ENCODE measurements at places on chromosomes 12 and 14.

DNA sequence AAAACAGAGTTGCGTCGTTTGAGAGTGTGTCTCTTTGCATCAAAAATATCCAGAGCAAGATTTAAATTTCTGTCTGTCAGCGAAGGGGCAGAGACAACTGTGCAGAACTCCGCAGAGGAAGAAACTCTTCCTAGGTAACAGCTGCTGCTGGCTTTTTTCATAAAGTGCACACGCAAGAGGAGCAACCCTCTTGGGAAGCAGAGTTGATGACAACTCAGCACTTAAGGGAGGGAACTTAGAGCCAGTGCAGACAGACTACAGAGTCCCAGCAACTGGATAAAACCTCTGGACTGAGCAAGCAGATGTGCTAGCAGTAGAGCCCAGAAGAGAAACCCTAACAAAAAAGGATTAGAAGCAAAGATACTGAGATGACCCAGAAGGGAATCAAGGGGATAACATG is 337.1 kb downstream of the PCNX1 start:
- DNase-seq = no peak

DNA sequence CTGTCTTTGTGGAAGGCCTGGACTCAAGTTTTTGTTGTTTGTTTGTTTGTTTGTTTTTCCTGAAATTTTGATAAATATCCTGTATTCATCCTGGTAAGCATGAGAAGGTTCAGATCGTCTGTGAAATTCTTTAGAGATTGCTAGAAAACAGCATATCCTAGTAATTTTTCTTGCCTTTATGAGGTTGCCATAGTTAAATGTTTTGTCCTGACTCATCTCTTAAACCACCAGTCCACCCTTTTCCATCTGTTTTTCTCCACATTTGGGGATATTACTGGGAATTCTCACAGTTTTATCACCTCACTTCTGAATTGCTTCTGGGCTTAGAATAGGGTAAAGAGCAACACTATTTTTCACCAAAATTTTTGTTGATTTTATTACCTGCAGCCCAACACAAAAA is 248.3 kb downstream of the FBXL14 start:
- no peak for DNase-seq

DNA sequence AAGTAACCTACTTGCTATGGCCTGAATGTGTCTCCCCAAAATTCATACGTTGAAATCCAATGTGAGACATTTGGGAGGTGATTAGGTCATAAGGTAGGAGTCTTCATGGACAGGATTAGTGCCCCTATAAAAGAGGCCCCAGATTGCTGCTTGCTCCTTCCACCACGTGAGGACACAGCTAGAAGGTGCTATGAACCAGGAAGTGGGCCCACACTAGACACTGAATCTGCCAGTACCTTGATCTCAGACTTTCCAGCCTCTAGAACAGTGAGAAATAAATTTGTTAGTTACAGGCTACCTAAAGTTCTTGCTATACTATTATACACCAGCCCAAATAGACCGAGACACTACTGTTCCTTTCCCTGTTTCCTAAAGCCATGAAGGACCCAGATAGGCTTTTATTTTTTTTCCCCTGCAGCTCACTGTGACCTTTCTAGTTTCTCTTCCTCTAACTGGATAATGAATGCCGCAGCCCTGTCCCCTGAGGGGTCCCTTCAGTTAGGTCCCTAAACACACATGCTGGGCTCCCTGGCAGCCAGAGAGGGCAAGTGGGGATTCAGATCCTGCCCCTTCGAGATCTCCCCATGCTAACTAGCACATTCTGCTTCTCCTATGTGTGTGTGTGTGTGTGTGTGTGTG is 19.3 kb downstream of the SLC25A3 start:
- DNase-seq = no peak

DNA sequence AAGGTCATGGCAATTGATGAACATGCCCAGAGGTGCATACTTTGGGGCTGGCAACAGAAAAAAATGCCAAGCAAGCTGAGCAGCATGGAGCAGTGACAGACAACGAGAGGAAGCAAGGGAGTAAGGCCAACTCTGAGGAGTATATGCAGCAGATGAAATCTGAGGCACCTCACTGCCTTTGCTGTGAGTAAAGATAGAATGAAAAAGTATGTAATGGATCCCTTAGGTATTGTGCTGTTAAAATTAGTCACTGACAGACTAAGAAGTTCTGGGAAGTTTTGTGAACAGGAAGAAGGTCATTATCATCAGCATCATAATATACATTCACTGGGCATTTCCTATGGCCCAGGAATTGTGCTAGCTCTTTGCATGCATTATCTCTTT is 269.9 kb downstream of the DUSP6 start:
- DNase-seq = no peak

DNA sequence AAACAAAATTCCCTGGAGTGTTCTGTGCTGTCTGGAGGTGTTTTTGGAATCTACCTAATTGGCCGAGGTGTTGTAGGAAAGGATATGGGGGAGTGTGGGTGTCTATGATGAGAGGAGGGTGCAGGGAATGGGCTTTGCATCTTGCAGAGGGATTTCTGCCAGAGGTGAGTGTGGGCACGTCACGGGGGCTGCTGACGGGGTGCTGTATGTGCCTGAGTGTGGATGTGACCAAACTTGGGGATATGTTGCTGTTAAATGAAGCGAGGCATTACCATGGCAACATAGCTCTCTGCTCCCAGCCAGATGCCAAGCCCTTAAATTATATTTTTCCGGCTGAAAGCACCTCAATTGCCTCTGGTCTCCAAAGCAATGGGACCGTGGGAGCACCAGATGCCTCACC is 44.3 kb upstream of the SPTLC2 start:
- DNase-seq = no peak

- DNase-seq = no peak
Measured at GRCh38 chr12:40697566-40698259, 5.5 kb downstream of the CNTN1 start.

DNA sequence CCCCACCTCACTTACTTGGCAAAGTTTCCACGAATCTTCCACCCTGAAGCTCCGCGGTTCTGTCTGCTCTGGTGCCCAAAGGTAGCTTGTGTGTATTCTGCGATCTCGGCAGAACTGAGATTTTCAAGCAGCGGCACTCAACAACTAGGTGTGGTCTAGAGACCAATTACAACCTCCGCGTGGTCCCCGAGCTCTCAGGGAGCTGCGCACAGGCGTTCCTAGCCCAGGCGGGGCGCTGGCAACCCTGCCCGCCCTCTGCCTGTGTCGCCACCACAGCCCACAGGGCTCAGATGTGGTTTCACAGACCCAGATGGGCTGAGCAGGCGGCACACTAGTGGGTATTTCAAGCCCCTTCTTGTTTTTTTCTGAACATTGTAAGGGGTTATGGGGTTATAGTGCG is 1.5 kb upstream of the DIABLO start:
- DNase-seq = no peak

- no peak for DNase-seq
Measured at GRCh38 chr12:13336216-13336615, 139.7 kb downstream of the EMP1 start.

DNA sequence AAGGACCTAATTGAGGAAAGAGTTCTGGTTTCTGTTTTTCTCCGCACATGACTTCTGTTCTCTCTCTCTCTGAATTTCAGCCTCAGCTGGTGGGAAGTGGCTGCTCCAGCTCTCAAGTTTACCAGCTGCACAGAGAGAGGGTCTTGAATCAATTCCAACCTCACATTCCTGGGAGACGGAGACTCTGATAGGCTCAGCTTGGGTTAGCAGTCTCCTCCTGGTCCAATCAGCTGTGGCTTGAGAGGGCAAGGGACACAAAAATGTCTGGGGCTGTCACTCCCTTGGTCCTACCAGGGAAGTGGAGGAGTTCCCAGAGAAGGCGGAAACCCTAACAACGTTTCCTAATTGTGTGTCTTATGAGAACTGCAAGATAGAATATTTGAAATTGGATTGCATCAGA is 7.0 kb downstream of the CCDC63 start:
- DNase-seq = no peak

- DNase-seq = no peak
Measured at GRCh38 chr12:8667270-8667669, 4.6 kb upstream of the MFAP5 start.

- peak; percentile 15 for DNase-seq
Measured at GRCh38 chr14:89748004-89748403, 206.5 kb downstream of the EFCAB11 start.

- no peak for DNase-seq
Measured at GRCh38 chr14:63964113-63964512, 111.3 kb downstream of the SYNE2 start.

- DNase-seq = no peak
Measured at GRCh38 chr12:80777587-80777986, 60.9 kb downstream of the MYF5 start.

- DNase-seq = no peak
Measured at GRCh38 chr14:72524295-72524629, 369.6 kb downstream of the DPF3 start.

- DNase-seq = no peak
Measured at GRCh38 chr12:46152456-46152855, 116.4 kb downstream of the SLC38A1 start.

DNA sequence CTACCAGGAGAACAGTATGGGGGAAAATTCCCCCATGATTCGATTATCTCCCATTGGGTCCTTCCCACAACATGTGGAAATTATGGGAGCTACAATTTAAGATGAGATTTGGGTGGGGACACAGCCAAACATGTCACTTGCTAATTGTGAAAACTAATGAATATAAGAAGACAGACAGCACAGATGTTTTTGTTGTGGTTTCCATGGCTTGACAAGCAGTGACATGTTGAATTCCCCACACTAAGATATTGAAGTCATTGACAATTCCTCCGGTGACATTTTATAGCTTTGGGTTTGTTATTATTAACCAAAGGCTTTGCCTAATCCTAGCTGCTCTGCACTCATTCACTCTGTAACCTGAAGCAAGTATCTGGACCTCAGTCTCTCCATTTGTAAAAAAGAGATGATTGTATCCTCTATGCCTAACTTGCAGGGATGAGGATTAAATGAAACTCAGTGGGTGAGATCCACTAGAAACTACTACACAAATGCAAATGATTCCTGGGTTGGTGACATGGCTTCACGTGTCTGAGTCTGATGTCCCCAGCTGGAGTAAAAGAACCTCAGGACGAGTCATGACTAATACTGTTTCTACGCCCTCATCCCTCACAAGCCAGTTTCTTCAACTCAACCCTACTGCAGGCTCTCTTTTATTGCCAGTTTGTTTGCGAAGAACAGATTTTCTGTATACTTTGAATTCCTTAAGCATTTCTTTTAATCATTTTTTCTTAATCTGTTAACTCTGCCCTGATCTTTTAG is 71.6 kb downstream of the ASCL1 start:
- no peak for DNase-seq

- DNase-seq = no peak
Measured at GRCh38 chr14:92325835-92326234, 2.9 kb downstream of the SLC24A4 start.

DNA sequence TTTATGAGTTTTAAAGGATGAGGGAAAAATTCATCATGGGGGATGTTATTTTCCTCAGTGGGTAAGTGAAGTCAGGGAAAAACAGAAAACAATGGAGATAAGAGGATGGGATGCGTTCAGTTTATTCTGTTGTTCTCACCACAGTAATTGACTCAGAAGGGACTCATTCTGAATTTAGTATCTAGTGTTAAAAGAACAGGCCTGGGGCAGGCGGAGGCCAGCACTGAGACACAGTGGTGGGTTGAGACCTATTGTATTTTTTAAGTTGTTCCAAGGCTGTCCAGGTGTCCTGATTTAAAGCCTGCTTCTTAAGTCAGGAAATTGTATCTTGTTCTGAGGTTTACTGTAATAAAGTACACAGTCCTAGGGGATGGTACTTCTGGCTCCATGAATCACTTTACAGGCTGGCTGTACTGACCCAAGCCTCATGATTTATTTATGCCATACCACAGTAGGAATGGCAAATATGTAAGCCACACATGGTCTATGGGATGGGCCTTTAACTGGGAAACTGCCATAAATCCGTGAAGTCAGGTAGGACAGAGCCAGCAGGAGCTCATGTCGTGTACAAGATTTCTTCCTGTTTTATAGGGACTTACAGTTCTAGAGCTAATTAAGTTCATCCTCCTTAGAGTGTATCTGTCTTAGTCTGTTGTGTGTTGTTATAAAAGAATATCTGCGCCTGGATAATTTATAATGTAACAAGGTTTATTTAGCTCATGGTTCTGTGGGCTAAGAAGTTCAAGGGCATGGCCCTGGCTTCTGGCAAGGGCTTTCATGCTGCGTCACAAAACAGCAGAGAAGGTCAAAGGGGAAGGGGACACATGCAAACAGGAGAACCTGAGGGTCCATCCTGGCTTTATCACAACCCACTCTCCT is 244.1 kb downstream of the FBXL14 start:
- DNase-seq = no peak

DNA sequence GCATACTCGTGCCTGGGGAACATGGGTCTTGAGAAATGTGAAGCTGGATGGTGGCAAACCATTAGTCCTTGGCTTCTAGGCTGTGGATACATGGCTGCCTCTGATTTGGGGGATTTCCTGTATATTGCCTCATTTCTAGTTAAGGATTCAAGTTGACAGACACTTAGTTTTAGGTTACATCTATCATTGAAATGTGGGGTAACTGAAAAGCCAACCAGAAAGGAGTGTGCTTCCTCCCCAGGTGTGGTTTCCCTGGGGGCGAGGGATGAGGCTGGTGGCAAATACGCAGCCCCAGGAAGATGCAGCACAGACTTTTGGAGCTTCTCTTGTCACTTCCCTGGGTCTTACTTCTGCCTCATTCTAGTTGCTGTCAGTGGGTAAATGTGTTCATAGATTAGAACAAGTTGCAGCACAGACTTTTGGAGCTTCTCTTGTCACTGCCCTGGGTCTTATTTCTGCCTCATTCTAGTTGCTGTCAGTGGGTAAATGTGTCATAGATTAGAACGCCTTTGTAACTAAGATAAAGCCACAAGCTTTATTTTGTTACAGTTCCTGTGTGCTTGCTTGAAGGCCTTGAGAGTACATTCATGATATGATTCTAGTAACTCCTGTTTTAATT is 85.1 kb downstream of the BORCS5 start:
- peak; percentile 26 for DNase-seq

DNA sequence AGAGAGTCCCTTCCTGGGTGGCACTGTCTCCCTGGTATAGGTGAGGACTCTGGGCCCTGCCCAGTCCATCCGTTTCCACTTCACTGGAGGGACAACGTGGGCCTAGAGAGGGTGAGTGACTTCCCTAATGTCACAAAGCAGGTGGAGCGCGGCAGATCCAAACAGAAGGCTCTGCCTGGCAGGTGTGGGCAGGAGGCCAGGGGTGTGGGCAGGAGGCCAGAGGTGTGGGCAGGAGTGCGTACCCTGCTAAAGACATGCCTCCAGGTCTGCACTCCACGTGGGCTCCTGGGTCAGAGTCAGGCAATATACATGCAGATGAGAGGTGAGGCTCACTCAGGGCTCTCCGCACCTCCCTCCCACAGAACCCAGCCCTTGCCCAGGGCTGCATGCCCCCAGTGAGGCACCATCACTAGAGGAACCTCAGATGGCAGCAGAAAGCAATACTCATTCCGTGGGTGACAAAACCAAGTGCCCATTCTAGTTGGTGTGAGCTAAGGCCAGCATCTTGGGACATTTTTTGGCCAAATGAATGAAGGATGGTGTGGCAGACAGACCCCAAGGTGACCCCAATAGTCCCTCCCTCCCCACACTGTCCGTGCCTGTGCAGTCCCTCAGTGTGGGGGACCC is 271.6 kb upstream of the RTL1 start:
- no peak for DNase-seq

All from stimulated activated CD4-positive, alpha-beta T cell treated with anti-CD3 and anti-CD28 coated beads, Interleukin-4, amount 100 ng/mL, for 4 hours (primary cell).